T-helper 1 cell (primary cell): ENCODE measurements at places on chromosomes 16 and 17.

GRCh38 chr17:76139801-76140660 lies 1.0 kb downstream of the FOXJ1 start:
- no peak for DNase-seq

- no peak for DNase-seq
Measured at GRCh38 chr17:1509290-1509881, 7.0 kb downstream of the INPP5K start.

DNA sequence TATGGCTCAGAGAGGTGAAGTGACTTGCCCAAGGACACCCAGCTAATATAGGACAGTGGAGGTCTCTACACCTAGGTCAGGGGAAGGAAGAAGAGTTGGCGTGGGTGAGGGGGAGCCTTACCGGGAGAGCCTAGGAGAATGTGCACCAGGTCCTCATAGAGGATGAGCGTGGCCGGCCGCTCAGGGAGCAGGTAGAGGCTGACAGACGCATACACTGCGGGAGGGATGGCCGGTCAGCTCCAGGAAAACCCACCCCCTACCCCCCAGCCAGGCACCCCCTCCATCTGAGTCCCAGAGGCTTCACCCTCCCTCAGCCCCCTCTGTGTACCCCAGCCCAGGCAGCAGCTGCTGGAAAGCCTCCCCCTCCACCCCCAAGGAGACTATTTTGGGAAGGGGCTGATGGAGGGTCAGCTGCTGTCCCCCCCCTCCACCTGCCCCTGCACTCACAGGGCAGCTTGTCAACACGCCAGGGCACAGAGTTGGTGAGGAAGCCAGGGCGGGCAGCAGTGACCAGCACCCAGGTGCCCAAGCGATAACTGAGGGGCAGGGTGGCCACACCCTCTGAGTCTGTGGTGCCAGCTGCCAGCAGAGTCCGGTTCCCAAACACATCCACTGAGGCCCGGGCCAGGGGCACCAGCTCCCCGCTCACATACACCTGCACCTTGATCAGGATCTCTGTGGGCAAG lies 4.1 kb downstream of the FAM171A2 start:
- DNase-seq, result no peak

GRCh38 chr17:79789943-79790804 lies 6.7 kb downstream of the CBX8 start:
- no peak for DNase-seq

DNA sequence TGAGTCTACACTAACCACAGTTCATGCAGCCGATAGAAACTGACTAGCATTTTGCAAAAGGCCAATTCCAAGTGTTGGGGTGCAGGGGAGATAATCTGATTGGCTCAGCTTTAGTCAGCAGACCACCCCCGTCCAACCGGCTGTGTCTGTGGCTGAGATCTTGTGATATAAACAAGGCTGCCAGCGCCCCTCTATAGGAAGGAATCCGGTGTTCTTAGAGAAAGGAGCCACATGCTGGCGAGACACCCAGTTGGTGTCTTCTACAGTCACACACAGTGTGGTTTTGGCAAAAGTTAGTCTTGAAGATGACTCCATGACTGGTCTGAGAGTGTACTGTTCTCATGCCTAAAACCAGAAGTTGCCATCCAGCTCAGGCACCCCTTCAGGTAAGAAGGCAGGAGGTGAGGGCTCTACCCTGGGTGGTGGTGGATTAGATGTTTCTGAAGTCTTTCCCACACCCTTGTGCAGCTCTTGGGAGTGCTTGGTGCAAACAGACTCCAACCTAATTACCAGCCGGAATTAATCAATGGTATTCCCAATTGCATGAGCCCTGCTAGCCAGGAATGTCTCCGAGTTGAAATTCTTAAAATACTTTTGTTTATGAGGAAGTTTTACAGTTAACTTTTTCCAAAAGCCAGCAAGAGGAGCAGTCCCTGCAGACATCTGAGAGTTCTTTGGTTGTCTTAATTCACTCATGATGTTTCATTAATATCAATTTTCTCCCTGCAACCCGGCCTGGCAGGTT lies 172.3 kb upstream of the IRX6 start:
- DNase-seq, result no peak

DNA sequence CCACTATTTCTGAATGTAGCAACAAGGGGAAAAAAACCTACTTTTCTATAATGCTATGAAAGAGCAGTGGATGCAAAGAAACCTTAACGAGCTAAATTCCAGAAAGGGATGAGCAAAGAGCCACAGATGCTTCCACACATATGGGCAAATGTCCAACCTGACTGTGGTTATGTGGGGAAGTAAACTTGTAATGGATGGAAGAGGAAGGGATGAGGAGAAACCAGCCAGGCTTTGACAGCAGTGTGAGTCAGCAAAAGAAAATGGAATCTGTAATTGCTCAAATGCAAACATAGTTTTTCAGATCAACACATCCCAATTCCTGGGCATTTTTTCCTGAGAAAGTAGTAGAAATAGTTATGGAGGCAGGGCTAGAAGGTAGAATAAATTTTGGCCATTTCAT lies 204.8 kb upstream of the CPHXL start:
- no peak for DNase-seq

- no peak for DNase-seq
Measured at GRCh38 chr17:19760746-19761145, 12.6 kb upstream of the ALDH3A1 start.

DNA sequence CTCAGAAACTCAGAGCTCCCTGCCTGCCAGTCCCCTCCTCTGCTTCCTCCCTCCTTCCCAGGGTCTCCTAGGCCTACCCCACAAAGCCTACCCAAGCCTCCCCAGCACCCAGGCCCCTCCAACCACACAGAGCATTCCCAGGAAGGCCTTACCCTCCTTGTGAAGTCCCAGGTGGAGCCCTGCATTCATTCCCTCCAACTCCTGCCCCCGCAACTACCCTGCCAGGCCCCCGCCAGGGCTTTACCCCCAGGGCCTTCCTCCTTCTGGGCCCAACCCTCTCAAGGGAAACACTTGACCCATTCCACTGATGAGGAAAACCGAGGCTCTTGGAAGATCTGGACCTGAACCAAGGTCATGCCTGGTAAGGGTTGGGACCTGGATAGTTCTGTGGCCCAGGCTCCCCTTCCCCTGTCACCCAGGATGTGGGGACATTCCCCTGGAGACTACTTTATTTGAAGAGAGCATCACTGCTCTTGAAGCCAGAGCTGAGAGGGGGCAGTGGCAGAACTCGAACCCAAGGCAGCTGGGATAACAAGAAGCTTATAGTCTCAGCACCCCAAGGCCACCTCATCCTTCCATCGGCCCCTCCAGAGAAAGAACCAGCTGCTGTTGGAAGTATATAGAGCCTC lies 12.5 kb downstream of the PLLP start:
- DNase-seq, result no peak

DNA sequence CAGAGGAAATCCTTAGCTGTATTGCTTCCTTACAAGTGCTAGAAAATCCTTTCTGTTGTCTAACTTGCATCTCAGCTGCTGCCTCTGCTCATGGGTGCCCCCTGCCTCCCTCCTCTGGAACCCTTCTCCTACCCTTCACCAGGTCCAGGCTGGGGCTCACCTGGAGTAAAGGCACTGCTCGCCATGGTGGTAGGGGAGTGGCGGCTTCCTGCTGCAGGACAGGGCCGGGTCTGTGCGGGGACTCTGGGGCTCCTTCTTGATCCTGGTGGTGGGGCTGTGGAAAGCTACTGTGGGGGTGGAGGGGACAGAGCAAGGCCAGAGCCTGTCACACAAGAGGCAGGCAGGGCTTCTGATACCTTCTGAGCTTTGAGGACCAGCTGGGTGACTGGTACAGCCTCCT lies 12.4 kb downstream of the ETV4 start:
- no peak for DNase-seq

DNA sequence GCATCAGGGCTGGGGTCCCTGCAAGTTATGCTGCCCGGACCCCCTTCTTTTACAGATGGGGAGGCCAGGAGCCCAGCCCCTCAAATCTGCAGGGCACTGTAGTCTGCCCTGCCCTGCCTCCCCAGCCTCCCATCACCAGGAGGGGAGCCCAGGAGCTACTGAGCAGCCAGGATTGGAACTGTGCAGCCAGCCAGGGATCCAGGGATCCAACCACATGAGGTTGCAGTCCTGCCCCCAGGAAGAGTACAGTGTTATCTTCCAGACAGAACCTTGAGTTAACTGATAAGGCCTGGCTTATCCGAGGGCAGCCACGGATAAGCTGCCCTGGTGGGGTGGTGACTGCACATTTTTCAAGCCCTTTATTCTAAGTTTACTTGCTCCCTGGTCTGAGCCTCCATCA lies 11.4 kb upstream of the NDRG4 start:
- DNase-seq, result no peak

DNA sequence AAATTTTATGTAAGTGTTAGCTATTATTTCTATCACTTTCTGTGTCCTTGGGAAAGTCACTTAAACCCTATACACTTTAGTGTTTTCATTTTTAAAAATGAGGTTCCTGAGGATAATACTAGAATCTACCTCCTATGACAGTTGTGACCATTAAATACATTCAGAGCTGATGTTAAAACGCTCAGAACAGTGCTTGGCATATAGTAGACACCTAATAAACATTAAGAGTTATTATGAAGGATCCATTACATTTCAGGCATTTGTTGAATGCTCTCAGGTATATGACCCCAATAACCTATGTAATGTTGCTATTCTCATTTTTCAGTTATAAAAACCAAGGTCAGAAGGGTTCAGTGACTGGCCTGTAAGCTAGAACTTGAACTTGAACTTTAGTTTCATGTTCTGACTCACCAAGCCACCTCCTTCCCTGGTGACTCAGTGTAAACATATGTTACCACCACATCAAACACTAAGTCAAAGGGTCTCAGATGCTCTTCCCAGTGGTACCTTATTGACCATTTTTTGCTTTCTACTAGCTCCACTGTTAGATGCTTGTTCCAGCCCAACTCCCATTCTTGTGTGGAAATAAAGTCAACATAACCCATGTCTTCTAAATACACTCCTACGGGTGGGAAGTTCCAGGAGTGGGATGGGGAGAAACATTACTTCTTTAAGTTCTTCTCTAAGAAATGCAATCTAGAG lies 47.6 kb downstream of the HSD17B2 start:
- no peak for DNase-seq

- no peak for DNase-seq
Measured at GRCh38 chr16:28586466-28586865, 10.4 kb downstream of the SULT1A2 start.

DNA sequence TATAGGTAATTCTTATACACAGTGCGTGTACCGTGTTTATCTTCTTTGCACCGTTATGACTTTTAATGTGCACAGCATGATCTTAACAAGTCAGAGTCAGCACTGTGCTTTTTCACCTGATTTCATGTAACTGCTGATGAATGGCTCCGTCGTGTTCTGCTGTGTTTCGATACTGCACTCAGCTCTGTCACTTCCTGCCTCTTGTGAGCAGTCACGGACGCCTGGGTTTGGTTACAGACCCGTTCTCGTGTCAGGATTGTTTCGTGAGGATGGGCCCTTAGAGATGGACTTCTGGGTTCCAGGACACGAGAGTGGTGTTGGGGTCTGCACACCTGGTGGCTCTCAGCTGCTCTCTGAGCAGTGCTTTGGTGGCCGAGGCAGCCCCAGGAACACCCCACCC lies 24.6 kb downstream of the TBCD start:
- no peak for DNase-seq

GRCh38 chr17:82241183-82241925 lies 12.5 kb downstream of the SLC16A3 start:
- DNase-seq, result no peak

GRCh38 chr17:38417210-38417951 lies 10.9 kb upstream of the ARHGAP23 start:
- DNase-seq, result no peak

DNA sequence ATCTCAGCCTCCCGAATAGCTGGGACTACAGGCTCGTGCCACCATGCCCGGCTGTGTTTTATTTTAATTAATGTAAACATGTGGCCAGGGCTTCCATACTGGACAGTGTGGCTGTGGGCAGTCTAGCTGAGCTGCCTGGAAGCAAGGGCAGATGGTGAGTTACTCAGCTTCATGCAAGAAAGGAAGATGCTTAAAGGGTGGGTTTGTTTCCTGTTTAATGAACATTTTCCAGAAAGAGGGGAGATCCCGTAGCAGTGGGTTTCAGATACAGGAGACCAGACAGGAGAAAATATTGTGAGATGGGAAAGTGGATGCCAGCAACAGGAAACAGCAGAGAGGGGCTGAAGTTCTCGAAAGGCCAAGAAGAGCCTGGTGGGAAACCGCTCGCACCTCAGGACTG lies 7.3 kb downstream of the MAPK8IP3 start:
- DNase-seq, result no peak

DNA sequence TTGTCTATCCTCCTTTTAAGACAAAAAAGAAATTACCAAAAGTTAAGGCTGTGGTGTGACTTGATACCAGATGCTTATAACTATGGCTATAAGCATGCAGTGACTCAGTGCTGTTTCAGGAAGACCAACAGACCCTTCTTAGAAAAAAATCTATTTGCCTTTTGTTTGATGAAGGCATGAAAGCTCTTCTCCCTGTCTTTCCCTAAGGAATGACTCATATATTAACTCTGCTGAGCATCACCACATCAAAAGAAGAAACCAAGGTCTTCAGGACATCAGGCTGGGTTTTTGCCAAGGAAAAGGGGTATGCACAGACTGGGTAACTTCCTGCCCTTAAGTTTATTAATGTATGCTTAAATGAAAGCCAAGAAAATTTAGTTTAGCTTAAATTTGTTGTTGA lies 47.1 kb downstream of the VMP1 start:
- peak; percentile 77 for DNase-seq

DNA sequence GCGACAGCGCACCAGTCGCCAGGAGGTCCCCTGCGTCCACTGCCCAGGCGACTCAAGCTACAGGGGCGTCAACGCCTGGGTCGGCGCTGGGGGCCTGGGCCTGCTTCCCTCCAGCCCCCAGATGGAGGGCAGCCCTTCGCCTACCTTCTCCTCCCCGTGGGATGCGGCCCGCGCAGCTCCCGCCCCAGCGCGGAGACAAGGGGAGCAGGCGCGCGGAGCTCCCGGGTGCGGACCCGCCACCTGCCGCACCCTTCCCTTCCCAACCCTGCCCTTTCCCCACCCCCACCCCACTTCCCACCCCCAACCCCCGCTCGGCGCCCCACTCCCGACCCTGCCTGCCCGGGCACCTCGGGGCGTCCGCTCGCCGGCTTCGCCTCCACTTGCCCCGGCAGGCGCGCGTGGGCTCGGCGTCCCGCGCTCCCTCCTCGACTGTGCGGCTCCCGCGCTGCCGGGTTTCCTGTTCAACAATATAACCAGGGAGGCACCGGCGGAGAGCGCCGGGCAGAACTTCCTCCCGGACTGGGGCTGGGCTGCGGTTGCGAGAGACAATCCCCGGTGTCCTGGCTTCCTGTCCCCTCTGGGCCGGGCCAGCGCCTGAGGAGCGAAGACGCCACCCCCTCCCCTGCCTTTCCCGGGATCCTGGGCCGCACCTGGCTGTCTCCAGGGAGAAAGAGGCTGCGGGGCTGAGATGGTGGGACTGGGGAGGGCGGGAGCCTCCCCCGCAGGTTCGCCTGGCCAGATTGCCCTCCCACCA lies at the start of gene ARHGAP27:
TSS of gene ARHGAP27 (minus strand) at position 466 of the 754 bp plus-strand sequence. CDS start 2,591 bp downstream, outside the sequence.
- no peak for DNase-seq

GRCh38 chr16:80344570-80344969 lies 196.2 kb upstream of the DYNLRB2 start:
- DNase-seq, result no peak

DNA sequence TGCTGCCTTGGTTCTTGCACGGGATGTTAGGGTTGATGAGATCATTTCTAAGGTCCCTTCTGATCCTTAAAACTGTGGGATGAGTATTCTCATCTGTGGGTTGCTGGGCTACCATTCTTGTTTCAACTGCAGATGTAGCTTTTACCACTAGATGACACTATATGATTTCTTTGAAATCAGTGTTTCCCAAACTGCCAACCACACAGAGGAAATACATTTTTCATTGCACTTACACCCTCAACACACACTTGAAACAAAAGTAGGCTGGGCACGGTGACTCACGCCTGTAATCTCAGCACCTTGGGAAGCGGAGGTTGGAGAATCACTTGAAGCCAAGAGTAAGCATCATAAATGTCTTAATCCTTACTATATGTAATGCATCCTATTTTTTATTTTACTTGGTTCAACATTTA lies 15.3 kb downstream of the LCMT1 start:
- DNase-seq, result no peak
